Lung microvascular endothelial cell (primary cell): ENCODE measurements at places on chromosomes 2 and 18. TPM values are rescaled to one million over a fixed set of nuclear protein-coding genes. Genes with fewer than 3 reads are reported as not detected.
A peak's percentile ranks its signal among the peaks of the same experiment; 100 is the strongest.

GRCh38 chr2:100893392-100894104 lies 73.6 kb downstream of the NPAS2 start:
- peak; percentile 87 for DNase-seq

DNA sequence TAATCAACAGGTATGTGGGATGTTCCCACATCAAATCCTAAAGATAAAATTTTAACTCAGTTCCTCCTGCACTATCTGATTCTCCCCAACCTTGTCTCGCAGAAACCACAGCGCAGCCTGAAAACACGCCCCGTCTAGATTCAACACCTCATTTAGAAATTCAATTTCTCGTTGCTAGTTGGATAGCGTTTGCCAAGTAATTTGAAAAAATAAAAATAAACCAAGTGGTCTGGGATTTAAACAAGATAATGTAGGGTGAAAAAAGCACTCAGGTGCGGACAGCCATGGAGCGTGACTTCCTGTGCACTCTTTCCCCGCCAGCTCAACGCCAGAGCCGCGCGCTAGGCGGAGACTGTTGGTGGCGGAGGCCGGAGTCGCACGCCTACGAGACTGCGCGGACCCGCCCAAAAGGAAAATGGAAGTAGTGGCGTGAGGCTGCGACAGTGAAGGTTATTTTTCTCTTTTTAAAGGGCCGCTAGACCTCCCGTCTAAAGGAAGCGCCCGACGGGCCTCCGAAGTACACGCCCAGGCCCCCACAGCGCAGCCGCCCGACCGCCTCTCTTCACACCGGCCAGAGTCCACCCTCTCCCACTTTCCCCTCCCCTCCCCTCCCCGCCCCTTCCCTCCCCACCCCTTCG lies 615 bp upstream of the CCNT2 start:
- no peak for DNase-seq

The RGPD6 gene
- 21.1 and 32.3 TPM in 2 replicates for total RNA-seq

The SEPTIN10 gene
- 63.9 and 115 TPM in 2 replicates for total RNA-seq

The POMC gene
- 0.22 and 0.99 TPM in 2 replicates for total RNA-seq

The ACMSD gene
- not detected in 2 replicates for total RNA-seq
